NCI-H187 (cell line): ENCODE measurements at places on chromosomes 2 and 18.

- DNase-seq: no peak
These were observed 37.0 kb downstream of the DAW1 start for GRCh38 chr2:227908266-227909054.

- no peak for DNase-seq
These were observed 17.7 kb downstream of the SPDYA start for GRCh38 chr2:28828382-28828781.

- no peak for DNase-seq
These were observed 41.4 kb downstream of the FECH start for GRCh38 chr18:57544936-57545660.

- DNase-seq: no peak
These were observed 23.8 kb downstream of the CNDP1 start for GRCh38 chr18:74558096-74558495.

DNA sequence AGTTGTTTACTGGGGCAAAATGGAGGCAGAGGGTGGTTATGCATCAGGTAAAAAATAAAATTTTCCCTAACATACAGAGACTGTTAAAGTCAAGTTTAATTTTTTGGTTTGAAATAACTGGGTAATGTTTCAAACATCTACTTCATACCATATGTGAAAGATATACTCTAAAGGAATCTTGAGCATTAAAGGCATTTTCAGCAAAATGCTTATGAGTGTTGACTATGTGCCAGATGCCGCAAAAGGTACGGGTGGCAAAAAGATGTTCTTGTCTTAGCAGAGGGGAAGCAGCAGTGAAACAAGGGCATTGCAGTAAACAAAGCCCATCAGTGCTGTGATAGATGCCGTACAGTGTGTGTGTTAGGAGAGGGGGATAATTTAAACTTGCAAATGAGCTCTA, 263.1 kb upstream of the ID2 start:
- no peak for DNase-seq

DNA sequence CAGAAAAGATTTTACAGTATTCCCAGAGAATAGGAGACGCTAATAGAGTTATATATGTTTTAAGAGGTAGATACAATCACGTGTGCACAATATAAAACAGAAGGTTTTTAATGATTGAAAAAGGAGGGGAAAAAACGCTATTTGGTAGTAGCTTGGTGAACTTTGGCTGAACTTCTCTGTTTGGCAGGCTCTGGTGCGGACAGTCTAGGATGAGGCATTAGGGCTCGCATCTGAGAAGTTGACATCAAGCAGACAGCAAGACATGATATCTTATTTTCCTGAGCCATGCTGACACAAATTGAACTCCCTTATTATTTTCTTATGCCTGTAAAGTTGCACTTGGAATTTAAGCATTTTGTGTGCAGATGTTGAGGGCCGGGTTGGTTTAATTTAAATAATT, 176.6 kb downstream of the EN1 start:
- DNase-seq: no peak

- DNase-seq: no peak
These were observed 82.1 kb downstream of the TMEM163 start for GRCh38 chr2:134636714-134637113.

GRCh38 chr18:45621061-45621511, 5.8 kb downstream of the SLC14A2 start:
- DNase-seq: no peak

GRCh38 chr18:30489890-30490643, 552.5 kb downstream of the DSC3 start:
- no peak for DNase-seq

GRCh38 chr2:194867328-194867727, 789.7 kb upstream of the SLC39A10 start:
- DNase-seq: no peak

GRCh38 chr2:189557373-189557772, 23.2 kb downstream of the SLC40A1 start:
- DNase-seq: no peak

- DNase-seq: no peak
These were observed 61.7 kb downstream of the CCDC88A start for GRCh38 chr2:55357927-55358326.

- no peak for DNase-seq
These were observed 10.7 kb downstream of the RAMP1 start for GRCh38 chr2:237870126-237870525.

DNA sequence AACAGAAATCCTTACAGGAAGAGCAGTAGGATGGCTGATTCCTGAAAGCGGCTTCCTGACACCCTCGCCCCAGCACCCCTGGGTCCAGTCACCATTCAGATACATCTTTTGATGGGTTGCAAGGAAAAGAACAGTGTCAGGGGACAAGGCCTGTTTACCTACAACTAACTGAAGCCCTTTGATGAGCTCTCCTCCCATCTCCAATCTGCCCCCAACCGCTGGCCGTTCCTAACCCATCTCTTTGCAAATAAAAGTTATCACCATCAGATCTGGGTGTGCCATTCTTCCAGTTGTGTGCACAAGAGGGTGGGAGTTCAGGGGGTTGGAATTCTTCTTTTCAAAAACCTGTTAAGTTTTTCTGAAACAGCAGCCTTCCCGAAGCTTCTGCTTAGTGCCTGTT, 48.9 kb downstream of the ARL4C start:
- DNase-seq: no peak

GRCh38 chr2:72214429-72215143, 66.9 kb upstream of the CYP26B1 start:
- DNase-seq: no peak

DNA sequence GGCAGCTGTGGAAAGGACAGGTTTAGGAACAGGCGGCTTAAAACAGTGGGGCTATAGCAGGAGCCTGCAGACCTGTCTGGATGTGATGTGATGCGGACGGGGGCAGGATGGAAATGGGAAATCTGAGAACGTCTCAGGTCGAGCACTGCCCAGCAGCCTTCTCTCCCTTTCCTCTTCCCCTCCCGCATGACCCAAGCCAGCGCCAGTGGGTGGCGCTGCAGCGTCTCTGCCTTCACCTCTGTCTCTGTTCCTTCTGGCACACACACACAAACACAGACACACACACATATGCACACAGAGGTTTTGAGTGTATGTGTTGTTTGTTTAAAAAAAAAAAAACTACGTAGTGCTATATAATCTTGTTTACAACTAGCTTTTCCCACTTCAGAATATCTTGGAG, 82.0 kb upstream of the SLC66A3 start:
- DNase-seq: no peak

GRCh38 chr2:71253476-71253875, 26.6 kb upstream of the PAIP2B start:
- DNase-seq: no peak

DNA sequence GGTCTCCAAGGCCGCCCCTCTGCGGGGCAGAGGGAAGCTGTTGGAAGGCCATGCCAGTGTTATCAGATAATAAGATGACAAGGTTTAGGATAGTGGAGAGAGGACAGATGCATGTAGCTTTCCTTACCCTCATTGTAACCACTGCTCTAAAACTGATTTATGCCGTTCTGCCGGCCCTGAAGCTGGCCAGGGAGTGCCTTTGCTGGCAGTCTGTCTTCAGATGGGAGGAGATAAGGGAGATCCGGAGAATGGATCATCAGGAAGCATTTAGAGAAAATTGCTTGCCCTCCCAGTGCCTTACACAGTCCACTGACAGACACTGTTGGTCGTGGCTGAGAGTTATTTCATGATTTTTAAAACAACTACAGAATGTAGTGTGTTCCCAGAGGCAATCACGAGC, 35.4 kb upstream of the MYO3B start:
- DNase-seq: no peak

- no peak for DNase-seq
These were observed 1582.3 kb upstream of the TMEFF2 start for GRCh38 chr2:193776988-193777387.

DNA sequence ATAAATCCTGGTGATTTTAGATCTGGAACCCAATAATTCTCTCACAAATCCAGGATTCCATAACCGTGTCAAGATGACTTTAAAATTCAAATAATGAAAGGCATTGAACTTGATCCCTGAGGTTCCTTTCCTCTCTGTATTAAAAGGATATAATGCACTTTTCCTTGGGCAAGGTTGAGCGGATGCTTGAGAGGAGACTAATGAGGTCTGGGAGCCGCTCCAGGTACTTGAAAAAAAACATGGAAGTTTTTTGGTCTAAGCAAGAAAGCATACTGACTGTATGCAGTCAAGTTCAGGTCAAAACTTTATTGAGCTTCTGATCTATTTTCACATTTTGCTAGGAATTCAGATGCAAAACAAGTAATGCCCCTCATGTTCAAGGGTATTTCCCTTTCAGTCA, 318.5 kb downstream of the RAD51AP2 start:
- peak; percentile 35 for DNase-seq

DNA sequence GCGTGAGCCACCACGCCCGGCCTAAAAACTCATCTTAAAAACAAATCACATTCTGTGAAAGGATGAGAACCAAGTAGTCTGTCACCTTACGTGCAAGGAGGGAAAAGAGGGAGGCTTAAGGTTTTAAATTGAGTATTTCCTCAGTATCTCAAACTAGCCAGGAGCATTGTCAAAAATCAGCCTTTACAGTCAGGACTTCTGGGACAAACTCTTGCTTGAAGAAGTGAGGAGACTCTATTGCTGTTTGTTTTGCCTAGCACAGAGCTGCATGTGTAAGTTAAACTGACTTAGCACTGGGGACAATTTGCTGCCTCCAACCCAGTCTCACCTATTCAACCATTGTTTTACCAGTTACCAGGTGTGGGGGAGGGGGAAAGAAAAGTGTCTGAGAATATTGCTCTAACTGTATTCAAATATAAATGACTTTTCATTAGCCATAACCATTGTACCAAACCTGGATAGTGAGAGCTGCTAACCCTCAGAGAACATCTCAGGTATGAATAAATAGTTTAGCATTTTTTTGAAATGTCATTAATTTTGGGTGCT, 3.6 kb downstream of the INO80D start:
- no peak for DNase-seq
